ENCODE measurements at places on chromosomes 1 and 21.

GRCh38 chr21:29678626-29679025 lies 261.2 kb downstream of the GRIK1 start:
- no peak for DNase-seq

DNA sequence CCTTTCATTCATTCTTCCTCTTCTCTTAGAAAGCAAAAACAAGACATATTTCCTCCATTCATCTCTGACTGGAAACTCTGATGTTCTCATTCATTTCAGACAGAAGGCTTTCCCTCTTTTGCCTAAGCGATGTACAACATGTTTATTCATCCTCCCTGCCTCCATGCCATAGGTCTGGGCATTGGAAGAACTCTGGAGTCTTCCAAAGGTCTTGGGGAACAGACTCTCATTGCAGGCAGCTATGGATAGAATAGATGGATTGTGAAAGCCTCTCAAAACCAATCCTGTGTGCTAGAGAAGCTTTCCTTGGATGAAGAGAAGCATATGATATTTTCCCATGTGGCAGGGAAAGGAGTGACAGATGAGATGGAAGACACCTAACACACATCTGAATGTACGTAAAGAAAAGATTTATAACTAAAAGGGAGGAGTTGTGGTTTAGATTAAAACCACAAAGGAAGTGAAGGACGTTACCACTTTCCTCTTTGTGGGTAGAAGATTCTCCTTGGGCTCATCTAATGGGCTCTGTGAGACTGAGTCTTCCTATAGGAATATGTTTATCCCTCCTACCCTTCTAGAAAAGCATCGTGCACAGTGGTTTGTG lies 38.7 kb downstream of the BCL9 start:
- no peak for DNase-seq

DNA sequence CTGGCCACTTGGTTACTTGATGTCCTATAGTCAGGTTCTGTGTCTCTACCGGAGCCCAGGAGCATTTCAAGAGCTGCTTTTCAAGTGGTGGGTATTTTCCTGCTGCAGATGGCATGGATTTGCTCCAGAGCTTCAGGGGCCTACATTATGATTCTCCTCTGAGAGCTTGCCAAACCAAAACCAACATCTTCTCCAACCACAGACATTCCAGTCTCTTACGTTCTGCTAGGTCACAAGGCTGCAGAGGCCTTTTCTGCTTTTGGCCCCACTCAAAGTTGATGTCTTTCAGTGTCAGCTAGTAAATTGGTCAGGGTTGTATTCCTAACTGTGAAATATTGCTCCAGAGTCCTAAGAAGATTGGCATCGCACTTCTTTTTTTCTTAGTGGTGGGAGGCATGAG lies 14.7 kb upstream of the AQP10 start:
- no peak for DNase-seq

DNA sequence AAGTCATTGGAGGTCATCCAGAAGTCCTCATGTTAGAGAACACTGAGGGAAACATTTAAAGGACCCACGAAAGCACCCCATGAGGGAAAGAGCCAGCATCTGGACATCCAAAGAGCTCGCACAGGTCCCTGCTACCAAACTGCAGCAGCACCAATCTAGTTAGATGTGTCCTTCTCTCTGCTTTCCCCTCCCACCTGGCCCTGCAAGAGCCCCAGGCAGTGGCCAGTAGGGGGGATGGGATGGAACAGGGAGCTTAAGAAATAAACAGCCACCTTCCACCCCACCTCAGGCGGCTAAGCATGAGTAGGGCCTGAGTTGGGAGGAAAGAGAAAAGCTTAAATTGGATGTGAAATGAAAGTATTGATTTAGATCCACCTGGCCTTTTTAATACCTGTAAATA lies 175.9 kb upstream of the KCND3 start:
- DNase-seq = no peak

GRCh38 chr1:110085671-110086070 lies 15.2 kb upstream of the ALX3 start:
- no peak for DNase-seq

DNA sequence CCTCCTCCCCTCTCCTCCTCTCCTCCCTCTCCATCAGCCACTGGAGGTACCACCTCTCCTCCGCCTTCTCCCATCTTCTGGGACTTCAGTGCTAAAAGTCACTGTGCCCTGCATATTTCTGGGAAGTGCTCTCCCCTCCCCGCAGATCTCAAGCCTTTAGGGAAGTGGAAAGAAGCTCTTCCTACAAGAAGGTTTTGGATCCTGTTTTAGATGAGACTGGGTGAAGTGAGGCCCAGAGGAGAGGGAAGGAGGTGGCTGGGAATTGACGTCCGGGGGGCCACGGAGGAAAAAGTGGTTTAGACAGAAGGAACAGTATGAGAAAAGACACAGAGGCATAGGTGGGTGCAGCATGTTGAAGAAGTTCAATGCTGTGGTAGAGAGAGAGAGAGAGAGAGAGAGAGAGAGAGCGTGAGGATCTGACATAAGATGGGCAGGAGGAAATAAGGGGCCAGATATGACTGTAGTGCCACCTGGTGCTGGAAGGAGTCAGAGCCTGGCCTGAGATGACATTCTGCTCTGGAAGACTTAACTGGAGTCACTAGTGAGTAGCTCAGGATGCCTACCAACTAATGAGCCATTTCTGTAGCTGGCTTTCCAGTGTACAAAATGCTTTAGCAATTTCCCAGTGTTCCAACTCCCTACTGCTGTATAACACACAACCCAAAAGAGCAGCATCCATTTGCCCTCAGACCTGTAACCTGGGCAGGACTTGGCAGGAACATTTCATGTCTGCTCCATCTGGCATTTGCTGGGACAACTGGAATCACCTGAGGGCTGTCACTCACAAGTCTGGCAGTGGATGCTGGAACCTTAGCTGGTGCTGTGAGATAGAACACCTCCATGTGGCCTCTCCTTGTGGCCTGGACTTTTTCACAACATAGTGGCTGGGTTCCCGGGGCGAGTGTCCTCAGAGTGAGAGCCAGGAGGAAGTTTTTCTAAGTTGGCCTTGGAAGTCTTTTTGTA lies 16.6 kb upstream of the ZSCAN20 start:
- DNase-seq = peak; percentile 41

- DNase-seq = no peak
Observed at GRCh38 chr21:27369978-27370571, 403.2 kb upstream of the ADAMTS5 start.

- no peak for DNase-seq
Observed at GRCh38 chr1:168932539-168932938, 174.0 kb upstream of the ATP1B1 start.

All from CD4-positive, alpha-beta T cell treated with Interleukin-17A for 4 hours (primary cell).